ENCODE measurements at places on chromosomes 11 and 22.

GRCh38 chr22:50606946-50607658 lies 6.5 kb downstream of the MAPK8IP2 start:
- DNase-seq: no peak

- DNase-seq: no peak
These were observed 60.4 kb downstream of the RDX start for GRCh38 chr11:110235966-110236365.

GRCh38 chr11:35814081-35814695 lies 129.7 kb upstream of the LDLRAD3 start:
- no peak for DNase-seq

DNA sequence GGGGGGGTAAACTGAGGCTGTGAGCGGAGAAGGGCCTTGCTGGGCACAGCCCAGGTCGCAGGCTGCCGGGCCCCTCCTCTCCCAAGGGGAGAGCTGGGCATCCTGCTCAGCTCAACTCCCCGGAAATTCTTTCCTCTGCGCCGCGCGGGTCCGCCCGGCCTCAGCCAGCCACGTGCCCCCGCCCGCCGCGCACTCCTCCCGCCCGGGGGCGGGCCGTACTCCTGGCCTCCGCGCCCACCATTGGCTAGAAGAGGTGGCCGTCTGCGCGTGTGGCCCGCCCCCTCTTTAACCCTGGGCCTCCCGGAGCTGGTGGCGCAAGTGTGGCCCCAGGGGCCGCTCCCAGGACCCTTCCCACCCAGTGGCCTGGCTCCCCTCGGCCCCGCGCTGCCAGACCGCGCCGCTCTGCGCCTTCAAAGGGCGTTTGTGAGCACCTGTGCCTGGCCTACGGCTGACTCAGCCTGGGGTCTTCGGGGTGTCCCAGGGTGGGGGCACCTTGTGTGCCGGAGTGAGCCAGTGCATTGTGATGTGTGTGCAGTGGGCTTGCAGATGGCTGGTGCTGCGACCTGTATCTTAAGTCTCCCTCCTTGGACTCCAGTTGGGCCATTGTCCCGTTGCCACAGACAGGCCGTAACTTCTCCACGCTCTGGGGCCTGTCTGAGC lies 2.0 kb downstream of the MRGPRF start:
- peak; percentile 22 for DNase-seq

- DNase-seq: no peak
These were observed at the start of gene NXPE2 for GRCh38 chr11:114678125-114679036. Gene NXPE2, plus strand, starts transcription at chr11:114678527. Its CDS starts 49 bp downstream, at chr11:114678576.

GRCh38 chr11:111911563-111912401 lies at the start of gene CRYAB:
Gene CRYAB, minus strand, starts transcription at chr11:111911770. Its CDS starts 46 bp downstream, at chr11:111911724.
- no peak for DNase-seq

- DNase-seq: peak; percentile 55
These were observed 4.1 kb downstream of the SUN2 start for GRCh38 chr22:38751422-38752346.

GRCh38 chr22:50189849-50190181 lies 4.1 kb downstream of the TRABD start:
- no peak for DNase-seq

DNA sequence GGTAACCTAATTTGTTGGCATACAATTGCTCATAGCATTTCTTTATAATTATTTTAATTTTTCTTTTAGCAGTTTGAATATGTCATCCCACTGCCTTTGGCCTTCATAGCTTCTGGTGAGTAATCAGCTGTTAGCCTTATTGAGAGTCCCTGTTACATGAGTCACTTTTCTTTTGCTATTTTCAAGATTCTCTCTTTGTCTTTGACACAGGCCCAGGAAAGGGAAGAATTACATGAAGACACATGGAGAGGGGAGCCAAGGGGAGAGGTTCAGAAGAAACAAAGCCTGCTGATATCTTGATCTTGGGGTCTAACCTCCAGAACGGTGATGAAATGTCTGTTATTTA lies 418.2 kb downstream of the METTL15 start:
- no peak for DNase-seq

Measured in stimulated activated CD8-positive, alpha-beta memory T cell treated with anti-CD3 and anti-CD28 coated beads, Interleukin-4, amount 100 ng/mL, for 24 hours (primary cell).